Stimulated activated CD8-positive, alpha-beta memory T cell treated with anti-CD3 and anti-CD28 coated beads, Interleukin-7, amount 100 ng/mL, for 4 hours (primary cell): ENCODE measurements at places on chromosomes 12 and 14.

DNA sequence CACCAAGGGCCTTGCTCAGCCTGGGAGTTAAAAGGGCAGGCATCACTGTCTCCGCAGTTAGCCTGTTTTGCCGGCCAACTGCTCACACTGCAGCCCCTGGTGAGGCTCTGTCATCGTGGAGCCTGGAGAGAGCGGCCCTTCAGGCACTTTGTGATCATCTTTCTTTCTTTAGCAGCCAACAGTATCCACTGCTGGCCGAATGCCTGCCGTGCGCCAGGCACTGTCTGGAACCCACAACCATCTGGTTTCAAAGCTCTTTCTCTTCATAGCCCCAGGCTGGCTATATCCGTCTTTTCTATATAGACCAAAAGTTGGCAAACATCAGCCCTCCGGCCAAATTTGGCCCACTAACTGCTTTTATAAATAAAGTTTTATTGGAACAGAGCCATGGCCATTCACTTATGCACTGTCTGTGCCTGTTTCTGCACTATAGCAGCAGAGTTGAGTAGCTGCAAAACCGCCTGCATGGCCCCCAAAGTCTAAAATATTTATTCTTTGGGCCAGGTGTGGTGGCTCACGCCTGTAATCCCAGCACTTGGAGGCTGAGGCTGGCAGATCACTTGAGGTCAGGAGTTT, 29.5 kb downstream of the SLC8B1 start:
- no peak for DNase-seq

GRCh38 chr12:105219261-105220028, 16.5 kb downstream of the APPL2 start:
- DNase-seq = no peak

- DNase-seq = no peak
These were observed 372.2 kb downstream of the RAD51B start for GRCh38 chr14:68191567-68192321.

- DNase-seq = no peak
These were observed 148.9 kb downstream of the CHST11 start for GRCh38 chr12:104605685-104606084.

GRCh38 chr14:100864206-100864605, 38.3 kb downstream of the MEG3 start:
- DNase-seq = no peak

- no peak for DNase-seq
These were observed 24.9 kb downstream of the NUDT4 start for GRCh38 chr12:93402333-93403311.

- DNase-seq = no peak
These were observed at the start of gene WIF1 for GRCh38 chr12:65121049-65121955. Gene WIF1, minus strand, starts transcription at chr12:65121305. Its CDS starts 114 bp downstream, at chr12:65121191.

DNA sequence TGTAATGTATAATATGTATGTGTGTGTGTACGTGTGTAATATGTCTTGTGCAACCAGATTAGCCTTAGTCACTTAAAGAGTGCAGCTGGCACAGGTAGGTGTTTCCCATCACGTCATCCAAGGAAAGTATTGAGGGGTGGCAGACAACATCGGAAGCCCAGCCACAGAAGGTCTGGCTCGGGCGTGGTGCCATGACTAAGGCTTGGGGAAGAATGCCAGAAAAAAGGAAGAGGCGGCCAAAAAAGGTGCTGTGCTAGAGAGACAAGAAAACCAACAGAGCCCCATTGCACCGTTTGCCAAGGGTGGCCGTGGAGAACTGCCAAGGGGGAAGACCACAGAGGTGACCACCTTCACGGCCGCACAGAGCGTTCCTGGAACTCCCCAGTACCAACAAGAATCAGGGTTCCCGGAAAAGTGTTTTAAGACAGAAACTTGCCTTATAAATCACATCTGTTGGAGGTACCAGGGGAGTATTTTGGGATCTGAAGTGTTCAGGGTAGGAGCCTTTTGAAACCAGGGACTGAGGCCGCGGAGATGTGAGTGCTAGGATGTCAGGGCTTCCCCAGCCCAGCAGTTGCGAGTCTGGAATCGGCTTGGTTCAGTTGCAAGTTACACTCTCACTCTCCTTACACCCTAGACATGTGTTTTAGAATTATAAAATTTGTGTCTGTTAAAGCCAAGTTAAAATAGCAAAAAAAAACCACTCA, 131.2 kb upstream of the DYRK2 start:
- DNase-seq = no peak

DNA sequence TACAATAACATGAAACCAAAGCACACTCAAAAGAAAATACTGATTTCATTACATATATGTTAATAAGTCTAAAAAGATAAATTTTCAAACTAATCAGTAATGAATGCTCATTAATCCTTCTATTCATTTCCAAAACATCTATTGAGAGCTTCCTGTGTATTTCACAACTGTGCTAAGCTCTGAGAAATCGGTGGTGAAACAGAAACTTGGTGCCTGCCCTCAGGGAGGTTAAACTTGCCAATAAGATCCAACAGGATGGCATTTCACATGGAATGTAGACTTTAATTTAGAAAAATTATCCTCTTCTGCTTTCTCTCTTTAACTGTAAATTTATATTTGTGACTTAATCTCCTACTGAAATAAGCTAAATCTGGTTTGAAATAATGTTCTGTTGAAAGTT, 70.9 kb upstream of the SLC38A4 start:
- DNase-seq = no peak

GRCh38 chr12:106088811-106089485, 49.8 kb downstream of the NUAK1 start:
- DNase-seq = no peak

DNA sequence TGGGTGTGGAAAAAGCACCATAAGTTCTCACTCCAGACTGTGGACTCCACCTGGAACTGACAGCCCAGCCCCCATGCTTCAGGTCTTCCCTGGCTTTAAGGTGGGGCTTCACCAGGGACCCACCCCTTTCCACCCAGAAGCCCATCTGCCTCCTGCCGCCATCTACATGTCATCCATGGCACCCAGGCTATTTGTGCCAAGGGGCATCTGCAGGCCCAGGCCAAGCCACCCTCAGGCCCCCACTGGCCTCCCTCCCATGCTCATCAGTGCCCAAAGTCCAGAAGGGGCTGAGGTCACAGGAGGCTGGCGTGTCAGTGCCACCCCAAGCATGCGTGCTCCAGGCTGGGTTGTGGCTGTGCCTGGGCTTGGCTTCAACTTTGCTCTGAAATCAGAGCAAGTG, 212.2 kb upstream of the DIO3 start:
- DNase-seq = no peak

- DNase-seq = no peak
These were observed 138.1 kb downstream of the BCL11B start for GRCh38 chr14:99133636-99134515.

DNA sequence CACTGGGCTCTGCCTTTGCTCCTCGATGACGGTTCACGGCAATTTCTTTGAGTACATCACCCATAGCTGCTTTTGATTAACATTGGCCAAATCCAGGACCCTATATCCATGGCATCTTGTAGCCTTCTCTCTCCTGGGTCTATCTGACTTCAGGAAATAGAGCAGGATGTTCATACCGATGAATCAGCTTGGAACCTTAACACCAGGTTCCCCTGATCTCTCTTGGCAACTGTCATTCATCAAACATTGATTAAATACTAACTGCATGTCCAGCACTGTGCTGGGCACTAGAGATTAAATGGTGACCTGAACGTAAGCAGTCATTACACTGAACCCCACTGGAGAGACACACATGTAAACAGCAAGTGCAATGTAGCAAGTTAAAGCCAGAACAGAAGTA, 77.0 kb upstream of the MED13L start:
- no peak for DNase-seq

DNA sequence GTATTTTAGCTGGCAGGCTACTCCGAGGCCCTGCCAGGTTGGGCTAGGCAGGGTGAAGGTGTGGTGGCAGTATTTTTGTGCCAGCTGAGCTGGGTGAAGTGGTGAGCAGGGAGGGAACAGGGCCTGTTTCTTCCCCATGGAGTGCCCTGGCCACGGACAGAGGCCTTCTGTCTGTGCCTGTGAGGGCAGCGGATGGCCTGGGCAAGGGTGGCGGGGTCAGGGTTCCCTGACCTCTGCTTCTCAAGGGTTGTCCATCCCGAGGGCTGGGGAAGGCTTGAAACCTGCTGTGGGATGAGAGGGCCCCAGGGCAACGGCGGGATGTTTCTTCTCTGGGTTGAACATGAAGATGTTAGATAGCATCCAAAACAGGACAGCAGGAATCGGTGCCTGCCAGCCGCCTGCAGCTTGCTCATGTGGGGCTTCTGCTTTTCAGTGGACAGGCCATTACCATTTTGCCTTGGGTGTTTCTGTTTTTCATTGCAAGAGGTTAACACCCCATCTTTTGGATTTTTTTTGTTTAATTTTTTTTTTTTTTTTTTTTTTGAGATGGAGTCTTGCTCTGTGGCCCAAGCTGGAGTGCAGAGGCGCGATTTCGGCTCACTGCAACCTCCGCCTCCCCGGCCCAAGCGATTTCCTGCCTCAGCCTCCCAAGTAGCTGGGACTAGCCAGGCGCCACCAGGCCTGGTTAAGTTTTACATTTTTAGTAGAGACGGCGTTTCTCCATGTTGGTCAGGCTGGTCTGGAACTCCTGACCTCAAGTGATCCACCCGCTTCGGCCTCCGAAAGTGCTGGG, 3.3 kb downstream of the MTA1 start:
- DNase-seq = no peak

GRCh38 chr14:21680072-21680471, 6.5 kb upstream of the OR4E1 start:
- DNase-seq = no peak

DNA sequence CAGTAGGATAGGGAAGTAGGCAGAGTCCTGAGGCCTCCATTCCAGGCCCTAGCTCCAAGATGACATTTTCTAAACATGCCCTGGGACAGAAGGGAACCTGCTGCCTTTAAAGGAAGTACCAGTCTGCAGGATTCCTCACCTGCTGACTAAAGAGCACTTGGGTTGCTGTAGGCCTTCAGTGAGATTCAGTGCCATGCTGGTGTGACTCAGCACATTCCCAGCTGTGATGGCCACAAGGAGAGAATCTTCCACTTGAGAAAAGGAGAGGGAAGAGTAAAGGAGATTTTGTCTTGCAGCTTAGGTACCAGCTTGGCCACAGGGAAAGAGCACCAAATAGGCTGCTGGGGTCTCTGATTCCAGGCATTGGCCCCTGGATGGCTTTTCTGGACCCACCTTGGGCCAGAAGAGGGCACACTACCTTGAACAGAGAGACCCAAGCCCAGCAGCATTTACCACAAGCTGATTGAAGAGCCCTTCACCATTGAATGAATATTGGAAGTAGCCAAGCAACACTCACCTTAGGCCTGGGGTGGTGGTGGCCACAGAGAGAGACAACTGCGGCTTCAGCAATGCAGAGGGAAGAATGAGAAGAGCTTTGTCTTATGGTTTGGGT, 498.3 kb downstream of the KCNH5 start:
- no peak for DNase-seq

DNA sequence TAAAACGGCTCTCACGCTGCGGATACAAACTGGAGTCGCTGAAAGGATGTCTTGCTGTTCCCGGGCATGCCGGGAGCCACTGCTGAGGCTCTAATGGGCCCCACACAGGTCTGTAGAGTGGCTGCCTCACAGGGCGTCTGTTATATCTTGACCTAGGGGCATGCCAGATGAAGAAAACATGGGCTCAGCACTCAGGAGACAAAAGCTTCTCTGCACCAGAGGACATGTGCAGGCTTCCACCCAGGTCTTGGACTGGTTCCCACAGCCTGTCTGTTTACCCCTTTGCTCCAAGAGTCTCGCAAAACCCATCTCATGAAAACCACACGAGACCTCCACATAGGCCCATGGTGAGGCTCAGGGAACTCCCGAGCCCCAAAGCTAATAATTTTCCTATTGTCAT, 134.2 kb downstream of the RPS29 start:
- DNase-seq = no peak

DNA sequence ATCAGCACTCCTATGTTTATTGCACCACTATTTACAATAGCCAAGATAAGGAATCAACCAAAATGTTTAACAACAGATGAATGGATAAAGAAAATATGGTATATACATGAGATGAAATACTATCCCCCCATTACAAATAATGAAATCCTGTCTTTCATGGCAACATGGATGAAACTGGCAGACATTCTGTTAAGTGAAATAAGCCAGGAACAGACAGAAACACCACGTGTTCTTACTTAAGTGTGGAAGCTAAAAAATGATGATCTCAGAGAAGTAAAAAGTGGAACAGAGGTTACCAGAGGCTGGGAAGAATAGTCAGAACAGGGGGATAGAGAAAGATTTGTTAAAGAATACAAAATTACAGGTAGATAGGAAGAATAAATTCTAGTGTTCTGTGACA, 113.7 kb upstream of the MDM1 start:
- DNase-seq = no peak

DNA sequence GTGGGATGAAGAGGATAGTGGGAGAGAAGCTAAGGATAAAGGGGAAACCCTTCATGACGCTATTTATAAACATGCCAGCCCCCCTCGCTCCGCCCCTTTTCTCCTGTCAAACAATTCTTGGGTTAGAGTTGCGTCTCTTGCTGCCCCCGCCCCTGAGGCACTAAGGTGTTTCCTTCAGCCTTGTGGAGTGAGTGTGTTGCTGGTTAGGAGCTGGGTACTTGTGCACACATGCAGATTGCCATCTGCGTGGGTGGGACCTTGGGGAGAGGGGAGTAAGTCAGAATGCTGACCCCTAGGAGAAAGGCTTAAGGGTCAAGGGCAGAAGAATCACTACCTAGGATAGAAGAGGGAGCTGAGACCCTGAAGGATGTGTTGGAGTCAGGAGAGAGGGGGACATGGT, 5.4 kb downstream of the FOXJ2 start:
- DNase-seq = no peak

DNA sequence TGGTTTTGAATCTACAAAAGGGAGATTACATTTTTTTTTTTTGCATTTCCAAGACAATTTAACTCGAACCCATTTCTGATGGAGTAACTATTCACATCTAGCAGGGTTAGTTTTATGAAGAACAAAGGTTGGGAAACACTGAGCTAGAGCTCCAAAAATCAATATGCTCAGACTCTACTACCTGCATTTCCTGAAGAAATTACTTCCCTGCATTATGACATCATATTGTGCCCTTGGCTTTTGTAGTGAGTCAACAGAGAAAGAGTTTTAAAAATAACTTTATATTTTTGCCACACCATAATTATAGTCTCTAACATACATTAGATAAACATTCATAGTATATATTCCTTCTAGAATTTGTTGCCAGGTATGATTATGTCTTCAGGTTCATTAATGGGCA, 14.8 kb downstream of the GRIP1 start:
- DNase-seq = no peak

GRCh38 chr12:62995097-62995496, 60.1 kb upstream of the PPM1H start:
- DNase-seq = no peak

GRCh38 chr12:93151079-93151762, 222.1 kb upstream of the EEA1 start:
- no peak for DNase-seq

DNA sequence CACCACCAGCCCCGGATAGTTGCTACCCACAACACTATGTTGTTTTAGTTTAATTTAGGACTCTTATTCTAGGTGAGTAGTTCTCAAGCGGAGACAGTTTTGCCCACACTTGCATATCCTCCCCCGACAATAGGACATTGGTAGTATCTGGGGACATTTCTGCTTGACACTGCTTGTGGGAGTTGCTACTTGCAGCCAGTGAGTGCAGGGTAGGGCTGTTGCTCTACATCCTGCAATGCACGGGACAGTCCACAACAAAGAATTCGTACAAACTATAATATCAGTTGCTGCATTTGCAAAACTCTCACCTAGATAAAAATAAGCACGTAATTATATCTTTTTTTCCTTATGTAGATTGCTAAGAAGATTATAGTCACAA, 111.8 kb upstream of the DNM1L start:
- no peak for DNase-seq

GRCh38 chr12:89750389-89751351, 42.0 kb upstream of the ATP2B1 start:
- DNase-seq = no peak

GRCh38 chr12:4025181-4026019, 152.2 kb upstream of the PARP11 start:
- DNase-seq = no peak
